ENCODE measurements at places on chromosomes 2 and 18. TPM values are rescaled to one million over a fixed set of nuclear protein-coding genes. Genes with fewer than 3 reads are reported as not detected.

The PSMA8 gene
- total RNA-seq: not detected

The CCDC195 gene
- not detected for total RNA-seq

The IL1R2 gene
- 7.3 TPM for total RNA-seq

The EEF1B2 gene
- 200 TPM for total RNA-seq

The VWA3B gene
- not detected for total RNA-seq

The ALKAL2 gene
- total RNA-seq: 38.9 TPM

The SLC9A4 gene
- total RNA-seq: not detected

The SP140 gene
- 1.1 TPM for total RNA-seq

The TXNDC9 gene
- total RNA-seq: 29.1 TPM

The DARS1 gene
- 56.7 TPM for total RNA-seq

The CABLES1 gene
- total RNA-seq: 32.1 TPM

The CD207 gene
- total RNA-seq: not detected

The PRKAG3 gene
- total RNA-seq: not detected

The TTR gene
- not detected for total RNA-seq

GRCh38 chr2:9318461-9319337, 104.6 kb downstream of the ITGB1BP1 start:
- DNase-seq: peak; percentile 31

DNA sequence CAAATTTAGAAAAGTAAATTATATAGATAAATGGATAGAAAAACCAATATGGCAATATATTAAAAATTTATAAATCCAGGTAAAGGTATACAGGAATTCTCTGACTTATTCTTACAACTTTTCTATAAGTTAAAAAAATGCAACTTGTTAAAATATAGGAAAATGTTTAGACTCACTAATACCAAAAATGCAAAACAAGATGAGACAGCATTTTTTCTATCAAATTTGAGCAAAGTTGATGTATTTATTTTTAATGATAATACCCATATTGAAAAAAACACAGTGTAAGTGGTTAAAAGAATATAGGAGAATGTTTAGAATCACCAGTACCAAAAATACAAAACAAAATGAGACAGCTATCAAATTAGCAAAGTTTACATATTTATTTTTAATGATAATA, 35.7 kb downstream of the OSGEPL1 start:
- DNase-seq: no peak

DNA sequence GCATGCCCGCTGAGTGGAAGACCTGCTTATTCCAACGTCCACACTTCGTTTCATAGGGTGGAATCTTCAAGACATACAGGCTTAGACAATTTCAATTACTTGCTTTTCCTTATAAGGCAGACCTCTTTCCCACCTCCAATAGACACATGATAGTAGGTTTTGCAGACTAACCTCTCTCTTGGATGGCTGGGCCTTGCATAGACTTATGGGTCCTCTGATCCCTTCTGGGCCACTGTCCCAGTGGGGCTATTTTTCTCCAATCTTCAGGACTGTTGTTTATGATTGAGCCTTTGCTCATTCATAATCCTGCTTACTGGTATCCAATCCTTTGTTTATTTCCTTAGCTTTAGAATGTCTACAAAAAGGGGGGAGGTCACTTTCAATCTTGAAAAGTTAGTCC, 138.9 kb downstream of the FAM210A start:
- no peak for DNase-seq

- DNase-seq: no peak
These were observed 229.2 kb downstream of the LDLRAD4 start for GRCh38 chr18:13447621-13448334.

GRCh38 chr18:48066225-48066652, 135.8 kb upstream of the SMAD2 start:
- no peak for DNase-seq

- DNase-seq: no peak
These were observed 3.0 kb upstream of the ASB1 start for GRCh38 chr2:238423561-238424312.

DNA sequence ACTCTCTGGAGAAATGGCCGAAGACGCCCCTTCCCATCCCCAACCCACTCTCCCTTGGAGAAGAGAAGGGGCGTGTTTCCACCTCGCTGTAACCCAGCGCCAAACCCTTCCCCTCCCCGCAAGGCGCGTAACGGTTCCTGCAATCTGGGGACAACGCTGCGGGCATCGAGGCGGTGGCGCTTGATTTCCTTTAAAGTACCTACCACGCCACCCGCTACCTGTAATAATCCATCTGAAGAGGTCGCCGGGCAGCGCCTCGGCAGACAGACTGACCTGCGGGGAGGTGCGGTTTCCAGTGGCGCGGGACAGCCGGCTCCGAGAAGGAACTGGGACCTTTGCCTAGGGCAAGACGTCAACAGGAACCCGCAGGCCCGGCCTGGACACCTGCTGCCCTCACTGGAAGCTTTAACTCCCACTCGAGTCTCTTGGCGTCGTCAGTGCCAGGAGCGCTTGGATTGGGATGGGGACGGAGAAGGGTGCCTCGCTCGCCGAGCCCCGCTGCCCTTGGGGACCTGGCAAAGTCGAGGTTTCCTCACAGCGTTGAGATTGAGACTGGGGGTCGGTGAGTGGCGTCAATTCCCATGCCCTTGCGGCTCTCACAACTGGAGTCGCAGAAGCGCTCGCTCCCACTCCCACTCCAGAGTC, at the start of gene CYP1B1:
Gene CYP1B1, minus strand, starts transcription at position 645 of the 645 bp plus-strand sequence. CDS start 763 bp downstream, outside the sequence.
- DNase-seq: peak; percentile 77

DNA sequence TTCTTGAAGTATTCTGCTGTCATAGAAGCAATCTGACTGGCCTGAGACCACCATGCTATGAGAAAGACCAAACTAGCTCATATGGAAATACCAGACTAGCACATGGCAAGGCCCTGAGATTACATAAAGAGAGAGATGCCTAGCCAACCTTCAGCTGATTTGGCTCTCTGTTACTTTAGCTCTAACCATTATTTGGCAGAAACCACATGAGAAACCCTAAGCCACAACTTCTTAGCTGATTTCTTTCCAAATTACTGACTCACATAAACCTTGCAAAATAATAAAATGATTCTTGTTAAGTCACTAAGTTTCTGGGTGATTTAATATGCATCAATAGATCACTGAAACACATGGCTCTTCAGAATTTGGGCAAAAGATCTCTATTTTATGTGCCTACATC, 295.0 kb upstream of the ZNF521 start:
- DNase-seq: no peak

DNA sequence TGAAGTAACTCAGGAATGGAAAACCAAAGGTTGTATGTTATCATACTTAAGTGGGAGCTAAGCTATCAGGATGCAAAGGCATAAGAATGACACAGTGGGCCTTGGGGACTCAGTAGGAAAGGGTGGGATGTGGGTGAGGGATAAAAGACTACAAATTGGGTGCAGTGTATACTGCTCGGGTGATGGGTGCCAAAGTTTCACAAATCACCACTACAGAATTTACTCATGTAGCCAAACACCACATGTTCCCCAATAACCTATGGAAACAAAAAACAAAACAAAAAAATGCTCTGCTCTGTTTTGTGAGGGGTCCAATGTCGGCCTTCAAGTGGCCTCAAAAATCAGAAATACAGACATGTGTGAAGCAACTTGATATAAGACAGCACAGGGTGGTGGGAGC, 8.9 kb upstream of the RNF144A start:
- DNase-seq: no peak

GRCh38 chr18:499776-500631, 497 bp downstream of the COLEC12 start:
- DNase-seq: no peak

GRCh38 chr2:32617599-32618189, 10.2 kb upstream of the TTC27 start:
- DNase-seq: no peak

DNA sequence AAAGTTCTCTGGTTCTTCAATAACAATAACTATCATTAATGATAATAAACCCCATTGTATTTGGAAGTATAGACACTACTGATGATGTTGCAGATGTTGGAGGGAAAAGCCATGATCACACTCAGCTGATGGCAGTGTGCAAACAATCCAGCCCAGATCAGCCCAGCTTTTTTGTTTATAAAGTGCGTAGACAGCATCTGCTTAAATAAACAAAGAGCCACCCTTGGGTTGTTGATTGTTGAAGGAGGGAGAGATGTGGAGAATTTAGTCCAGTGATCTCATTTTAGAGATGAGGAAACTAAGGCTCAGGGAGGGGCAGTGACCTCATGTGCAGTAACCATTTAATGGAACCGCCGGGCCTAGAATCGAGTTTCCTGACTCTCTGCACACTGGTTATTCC, 56.0 kb upstream of the MEX3C start:
- DNase-seq: no peak

- DNase-seq: no peak
These were observed 4.9 kb downstream of the PAX3 start for GRCh38 chr2:222293660-222294630.

- DNase-seq: no peak
These were observed 113.7 kb downstream of the EPB41L3 start for GRCh38 chr18:5430131-5430530.

DNA sequence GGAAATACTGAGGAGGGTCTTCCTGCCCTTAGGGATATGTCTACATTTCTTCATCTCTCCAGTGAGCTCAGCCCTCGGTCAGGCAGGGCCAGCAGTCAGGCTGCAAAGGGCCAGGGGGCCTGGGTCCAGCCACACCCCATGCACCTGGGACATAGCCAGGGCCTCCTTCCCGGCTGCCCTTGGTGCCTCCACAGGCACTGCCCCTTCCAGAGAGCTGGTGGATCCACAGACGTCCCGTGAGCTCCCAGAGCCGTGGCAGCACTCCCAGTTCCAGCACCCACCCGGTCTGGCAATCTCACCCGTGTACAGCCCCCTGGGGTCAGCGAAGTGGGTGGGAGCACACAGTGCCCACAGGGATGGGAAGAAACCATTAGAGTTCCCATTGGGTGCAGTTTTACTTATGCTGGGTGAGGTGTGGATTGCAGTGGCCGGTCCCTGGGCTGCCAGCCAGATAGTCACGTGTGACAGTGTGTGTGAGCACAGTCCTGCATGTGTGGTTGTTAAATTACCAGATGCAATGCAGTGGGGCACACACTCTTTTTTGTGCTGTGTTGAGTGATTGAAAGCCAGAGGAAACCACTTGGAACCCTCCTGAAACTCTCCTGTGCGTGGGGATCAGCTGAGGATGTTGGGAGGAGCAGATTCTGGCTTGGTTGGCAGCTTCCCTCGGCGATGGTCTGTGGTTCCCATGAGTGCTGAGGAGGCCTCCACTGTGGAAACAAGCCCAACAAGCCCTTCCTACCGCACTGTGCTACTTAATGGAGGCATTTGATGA, 131.0 kb downstream of the SNTG2 start:
- peak; percentile 47 for DNase-seq

GRCh38 chr2:75788902-75789301, 78.2 kb upstream of the GCFC2 start:
- DNase-seq: no peak

GRCh38 chr2:197838036-197838435, 33.6 kb downstream of the PLCL1 start:
- no peak for DNase-seq

- DNase-seq: no peak
These were observed 32.6 kb downstream of the MTA3 start for GRCh38 chr2:42601076-42601475.

- no peak for DNase-seq
These were observed 74.6 kb downstream of the MALT1 start for GRCh38 chr18:58745914-58746313.

DNA sequence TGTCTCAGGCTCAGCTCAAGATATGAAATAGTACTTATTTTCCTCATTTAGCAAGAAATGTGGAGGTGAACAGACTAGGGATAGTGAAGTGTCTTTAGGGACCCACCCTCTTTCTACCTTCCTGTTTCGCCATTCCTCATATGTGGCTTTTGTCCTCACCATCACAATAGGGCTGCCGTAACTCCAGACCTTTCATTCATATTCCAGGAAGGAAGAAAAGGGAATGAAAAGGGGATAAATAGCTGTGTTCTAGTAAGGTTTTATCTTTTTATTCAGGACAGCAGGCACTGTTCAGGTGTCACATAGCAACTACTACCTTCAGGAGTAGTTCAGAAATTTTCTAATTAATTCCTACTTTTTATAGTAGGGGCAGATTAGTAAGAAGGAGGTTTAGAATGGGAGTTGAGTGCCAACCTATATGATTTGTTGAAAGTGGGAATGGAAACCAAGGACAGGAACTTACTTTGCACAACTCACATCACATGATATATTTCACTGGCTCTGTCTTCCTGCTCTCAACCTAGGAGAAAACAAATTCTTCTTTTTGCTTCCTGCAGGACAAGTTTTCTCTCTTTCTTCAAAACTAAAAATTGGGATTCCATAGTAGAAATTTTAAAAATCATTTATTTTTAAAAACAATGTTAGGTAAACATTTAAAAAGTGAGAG, 36.0 kb upstream of the HDAC4 start:
- DNase-seq: no peak

GRCh38 chr18:68855491-68855890, 57.6 kb downstream of the CCDC102B start:
- no peak for DNase-seq

GRCh38 chr2:219016721-219017120, 23.5 kb upstream of the CRYBA2 start:
- DNase-seq: no peak

GRCh38 chr2:207394812-207395534, 134.8 kb upstream of the CREB1 start:
- no peak for DNase-seq

DNA sequence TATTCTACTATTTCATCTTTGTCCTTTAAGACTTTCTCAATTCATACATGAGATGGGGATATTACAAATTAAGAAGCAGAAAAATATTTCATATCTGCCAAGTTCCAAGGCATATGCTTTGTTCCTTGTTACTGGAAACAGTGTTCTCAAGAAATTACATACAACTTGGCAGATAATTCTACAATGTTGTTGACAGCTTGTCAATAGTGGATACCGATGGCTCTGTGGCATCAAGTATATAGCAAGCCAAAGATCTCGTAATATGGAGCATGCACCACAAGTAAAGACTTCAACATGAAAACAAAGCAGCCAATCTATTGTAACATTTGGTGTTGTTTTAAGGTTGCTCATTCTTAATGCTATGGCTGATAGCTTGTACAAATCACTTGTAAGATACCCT, 598.2 kb upstream of the KLHL29 start:
- DNase-seq: no peak

DNA sequence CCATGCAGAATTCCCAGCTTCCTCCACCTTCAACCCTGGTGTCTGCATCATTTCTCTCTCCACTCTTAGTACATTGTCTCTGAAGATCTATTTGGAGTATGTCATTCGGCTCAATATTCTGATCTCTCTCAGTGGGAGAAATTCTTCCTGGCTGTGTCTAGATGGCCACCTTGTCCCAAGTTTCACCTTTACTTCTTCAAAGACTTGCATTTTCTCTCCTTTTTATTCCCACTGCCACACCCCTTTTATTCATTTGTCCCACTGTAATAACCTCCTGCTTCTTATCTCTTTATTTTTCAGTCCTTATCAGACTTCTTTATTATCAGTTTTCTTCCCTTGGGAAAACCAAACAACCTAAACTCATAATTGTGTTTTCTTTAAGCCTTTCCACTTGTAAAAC, 54.3 kb upstream of the CERS6 start:
- no peak for DNase-seq
